Putamen (tissue), 1 donor: ENCODE measurements at places on chromosomes 6 and 20.

DNA sequence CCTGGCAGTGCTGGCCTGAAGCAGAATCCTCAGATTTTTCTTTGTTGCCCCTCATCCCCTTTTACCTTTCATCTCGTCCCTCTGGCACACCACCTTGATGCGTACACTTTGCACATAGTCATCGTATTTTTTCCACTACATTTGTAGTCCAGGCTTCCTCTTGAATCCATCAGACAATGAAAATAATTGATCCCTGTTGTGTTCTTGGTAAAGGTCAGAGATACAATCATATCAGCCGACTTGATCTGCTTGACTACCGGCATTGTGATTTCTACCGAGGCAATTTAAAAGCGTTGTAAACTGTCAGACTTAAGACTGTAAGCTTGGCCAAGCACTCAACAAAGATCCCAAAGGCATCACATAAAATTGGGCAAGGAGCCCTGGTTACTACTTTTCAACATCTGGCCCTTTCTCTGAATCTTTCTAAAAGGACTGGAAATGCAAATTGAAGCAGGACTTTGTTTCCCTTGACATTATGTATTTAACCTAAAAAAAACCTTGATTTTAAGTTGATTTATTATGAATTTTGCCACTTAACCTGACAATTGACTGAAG lies 512.6 kb downstream of the LMBRD1 start:
- no peak for DNase-seq

- no peak for DNase-seq
Measured at GRCh38 chr6:116629563-116629981, 13.3 kb downstream of the RSPH4A start.

GRCh38 chr6:90186026-90186425 lies 110.6 kb downstream of the BACH2 start:
- DNase-seq: no peak

- DNase-seq: no peak
Measured at GRCh38 chr6:4291453-4292403, 156.4 kb upstream of the ECI2 start.

GRCh38 chr6:101799531-101799930 lies 406.0 kb downstream of the GRIK2 start:
- DNase-seq: no peak

- no peak for DNase-seq
Measured at GRCh38 chr6:53446151-53446550, 97.4 kb upstream of the ELOVL5 start.

DNA sequence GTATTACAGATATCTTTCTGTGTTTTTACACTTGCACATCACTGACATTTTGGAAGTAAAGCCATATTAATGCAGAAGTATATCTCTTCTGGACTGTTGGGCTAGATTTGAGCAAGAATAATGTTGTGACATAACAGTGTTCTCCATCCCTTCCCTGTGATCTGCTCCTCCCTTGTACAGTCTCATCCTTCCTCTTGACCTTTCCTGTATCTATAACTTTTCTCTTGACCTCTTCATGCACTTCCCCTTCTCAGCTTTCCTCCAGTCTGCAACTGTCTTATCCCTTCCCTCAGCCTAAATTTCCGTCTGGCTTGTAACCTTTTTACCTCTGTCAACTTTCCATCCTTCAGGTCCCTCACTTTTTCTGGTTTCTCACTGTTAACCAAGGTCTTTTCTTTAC lies 29.8 kb downstream of the NCOA3 start:
- DNase-seq: no peak

DNA sequence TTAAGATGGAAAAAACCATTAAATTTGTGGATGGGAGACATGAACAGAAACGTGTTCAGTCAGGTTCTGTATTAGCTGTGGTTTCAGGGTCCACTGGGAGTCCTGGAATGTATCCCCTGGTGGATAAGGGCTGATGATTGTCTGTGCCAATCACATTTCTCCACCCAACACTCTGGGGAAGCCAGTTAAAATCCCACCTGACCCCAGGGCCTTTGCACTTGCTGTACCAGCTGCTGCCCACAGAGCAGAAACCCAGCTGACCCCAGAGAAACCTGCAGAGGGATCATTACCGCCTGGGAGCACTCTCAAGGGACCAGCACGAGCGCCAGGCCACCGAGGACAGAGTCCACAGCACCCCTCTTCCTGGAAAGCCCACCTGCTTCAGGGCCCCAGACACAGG lies 260.7 kb downstream of the PREX1 start:
- no peak for DNase-seq

- DNase-seq: no peak
Measured at GRCh38 chr20:36786663-36787062, 13.1 kb upstream of the DSN1 start.

GRCh38 chr20:55437798-55438415 lies 567.4 kb downstream of the CBLN4 start:
- DNase-seq: no peak

DNA sequence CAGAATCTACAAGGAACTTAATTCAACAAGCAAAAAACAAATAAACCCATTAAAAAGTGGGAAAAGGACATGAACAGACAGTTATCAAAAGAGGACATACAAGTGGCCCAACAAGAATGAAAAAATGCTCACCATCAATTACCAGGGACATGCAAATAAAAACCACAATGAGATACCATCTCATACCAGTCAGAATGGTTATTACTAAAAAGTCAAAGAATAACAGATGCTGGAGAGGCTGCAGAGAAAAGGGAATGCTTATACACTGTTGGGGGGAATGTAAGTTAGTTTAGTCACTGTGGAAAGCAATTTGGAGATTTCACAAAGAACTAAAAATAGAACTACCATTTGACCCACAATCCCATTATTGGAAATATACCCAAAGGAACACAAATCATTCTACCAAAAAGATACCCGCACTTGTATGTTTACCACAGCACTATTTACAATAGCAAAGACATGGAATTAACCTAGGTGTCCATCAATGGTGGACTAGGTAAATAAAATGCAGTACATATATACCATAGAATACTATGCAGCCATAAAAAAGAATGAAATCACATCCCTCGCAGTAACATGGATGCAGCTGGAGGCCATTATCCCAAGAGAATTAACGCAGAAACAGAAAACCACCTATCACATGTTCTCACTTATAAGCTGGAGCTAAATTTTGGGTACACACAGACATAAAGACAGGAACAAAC lies 48.4 kb downstream of the RNGTT start:
- DNase-seq: no peak

GRCh38 chr6:43608310-43608763 lies 20.7 kb downstream of the GTPBP2 start:
- DNase-seq: peak; percentile 70

- no peak for DNase-seq
Measured at GRCh38 chr20:16385891-16386290, 187.4 kb downstream of the KIF16B start.

GRCh38 chr20:20608041-20608440 lies 104.4 kb downstream of the RALGAPA2 start:
- no peak for DNase-seq

DNA sequence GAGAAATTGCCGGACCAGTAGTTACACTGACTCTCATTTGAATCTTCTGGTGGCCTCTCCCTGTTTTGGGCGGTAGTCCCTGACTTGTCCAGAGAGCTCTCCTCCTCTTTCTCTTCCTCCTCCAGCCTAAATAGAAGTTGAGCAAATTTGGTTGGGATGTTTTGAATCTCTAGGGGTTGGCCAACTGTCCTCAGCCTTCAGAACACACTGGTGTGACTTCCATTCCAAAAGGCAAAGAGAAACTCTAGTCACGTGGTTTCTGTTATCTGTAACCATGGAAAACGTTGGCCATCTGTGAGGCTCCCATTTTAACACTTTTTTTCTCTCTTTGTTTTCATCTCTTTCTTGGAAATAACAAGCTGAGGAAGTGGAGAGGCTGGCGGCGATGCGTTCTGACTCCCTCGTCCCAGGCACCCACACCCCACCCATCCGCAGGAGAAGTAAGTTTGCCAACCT lies 275.3 kb downstream of the TBC1D7 start:
- DNase-seq: no peak

DNA sequence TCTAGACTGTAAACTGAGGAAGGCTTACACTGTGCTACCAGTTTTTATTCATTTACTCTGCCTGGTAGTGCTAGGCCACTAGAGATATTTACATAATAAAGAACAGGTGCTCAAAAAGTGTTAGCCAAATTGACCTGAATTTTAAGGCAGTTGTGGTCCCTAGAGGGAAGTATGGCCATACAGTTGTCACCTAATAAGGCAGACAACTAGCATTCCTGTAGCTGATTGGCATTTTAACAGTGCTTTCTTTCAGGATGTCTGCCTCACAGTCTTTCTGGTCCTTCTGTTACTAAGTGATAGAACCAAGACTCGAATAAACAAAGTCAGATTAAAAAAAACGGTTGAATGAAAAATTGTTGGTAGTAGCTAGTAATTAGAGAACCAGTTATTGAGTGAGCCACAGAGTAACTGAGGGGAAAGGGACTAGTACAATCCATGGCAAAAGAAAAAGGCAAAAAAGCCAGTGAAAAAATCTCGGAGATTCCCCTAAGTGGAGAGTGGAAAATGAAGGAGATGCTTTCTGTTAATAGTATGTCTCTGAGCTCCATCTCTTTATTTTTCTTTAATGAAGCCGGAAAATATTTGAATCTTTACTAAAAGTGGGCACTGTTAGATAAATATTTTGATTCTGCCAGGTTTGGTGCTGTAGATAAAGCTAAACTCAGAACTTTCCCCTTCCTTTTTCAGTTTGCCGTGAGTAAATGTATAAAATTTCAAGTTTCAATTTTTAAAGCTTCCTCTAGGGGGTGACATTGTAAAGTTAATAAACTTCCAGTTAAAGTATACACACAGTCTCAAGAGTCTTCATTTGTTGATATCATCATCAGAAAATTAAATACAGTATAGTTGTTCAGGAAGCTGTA lies 9.1 kb downstream of the VTA1 start:
- no peak for DNase-seq

- no peak for DNase-seq
Measured at GRCh38 chr20:22348010-22348409, 236.4 kb downstream of the FOXA2 start.

- no peak for DNase-seq
Measured at GRCh38 chr6:112579601-112580000, 232.5 kb downstream of the RFPL4B start.

DNA sequence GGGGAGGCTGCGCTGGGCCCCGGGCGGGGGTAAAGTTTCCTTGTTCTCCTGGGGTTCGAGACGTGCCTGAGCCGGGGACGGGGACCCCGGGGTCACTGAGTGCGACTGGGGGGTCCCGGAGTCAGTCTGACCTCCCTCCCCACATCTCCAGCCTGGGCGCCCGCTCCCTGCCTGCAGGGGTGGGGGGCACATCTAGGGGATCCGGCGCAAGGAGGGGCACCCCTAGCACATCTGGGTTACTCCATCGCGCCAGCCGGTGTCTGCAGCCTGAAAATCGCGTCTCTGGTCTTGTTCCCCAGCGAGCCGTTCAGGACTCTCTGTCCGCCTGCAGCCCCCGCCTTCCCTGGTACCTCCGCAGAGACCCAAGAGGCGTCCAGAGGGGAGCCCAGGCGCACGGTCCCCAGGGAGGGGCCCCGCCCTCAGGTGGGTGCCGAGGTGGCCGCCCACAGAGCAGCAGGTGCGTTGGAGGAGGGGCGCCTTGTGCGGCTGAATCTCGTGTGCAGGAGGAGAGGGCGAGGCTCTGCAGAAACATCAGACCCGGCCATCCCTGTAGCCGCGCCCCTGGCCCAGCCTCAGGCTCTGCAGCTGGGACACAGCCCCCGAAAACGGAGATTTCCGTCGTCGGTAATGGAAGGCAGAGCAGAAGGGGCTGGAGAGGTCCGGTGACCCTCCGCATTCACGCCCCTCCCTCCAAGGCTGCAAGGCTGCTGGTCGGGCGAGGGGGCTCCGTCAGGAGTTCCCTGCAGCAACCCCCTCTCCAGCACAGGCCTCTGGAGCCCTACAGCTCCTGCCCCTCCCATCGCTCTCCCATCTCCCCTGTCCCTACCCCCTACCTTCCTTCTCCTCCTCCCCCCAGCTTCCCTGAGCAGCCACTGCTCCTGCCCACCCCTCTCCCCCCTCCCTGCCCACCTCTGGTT lies 628 bp upstream of the CHRNA4 start:
- DNase-seq: no peak

DNA sequence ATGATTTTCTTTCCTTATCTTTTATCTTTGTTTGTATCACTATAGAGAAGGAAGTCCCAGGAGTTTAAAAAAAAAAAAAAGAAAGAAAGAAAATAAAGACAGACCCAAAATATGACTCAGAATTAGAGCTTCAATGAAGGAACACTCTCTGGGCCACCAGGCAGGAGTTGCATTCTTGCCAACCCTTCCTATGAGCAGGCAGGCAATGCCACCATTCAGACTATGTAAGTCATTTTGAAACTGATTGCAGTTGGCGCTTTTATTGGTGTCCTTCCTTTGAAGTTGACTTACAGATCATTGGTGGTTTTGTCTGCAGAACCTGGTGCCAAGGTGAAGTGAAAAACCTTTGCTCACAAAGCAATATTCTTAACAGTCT lies 50.3 kb downstream of the MYB start:
- DNase-seq: no peak

- no peak for DNase-seq
Measured at GRCh38 chr6:149063468-149063867, 254.0 kb upstream of the TAB2 start.

GRCh38 chr6:143964674-143965081 lies 43.4 kb downstream of the PLAGL1 start:
- no peak for DNase-seq

DNA sequence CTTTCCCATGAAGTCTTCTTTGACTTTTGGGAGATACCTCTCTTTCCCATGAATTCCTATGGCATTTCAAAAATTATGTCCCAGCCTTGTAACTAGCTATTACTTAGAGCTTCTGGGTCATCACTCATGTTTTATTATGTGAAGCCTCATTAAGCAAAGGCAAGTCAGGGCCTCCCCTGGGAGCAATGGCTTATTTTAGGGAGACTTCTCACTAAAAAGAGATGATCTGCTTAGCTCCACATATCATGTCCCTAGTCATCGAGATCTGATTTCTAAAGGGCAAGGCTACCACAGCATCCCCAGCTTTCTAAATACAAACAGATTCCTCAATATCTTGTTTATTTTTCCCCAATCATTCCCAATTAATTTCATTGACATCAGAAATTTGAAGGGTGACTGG lies 154.0 kb upstream of the MANEA start:
- DNase-seq: no peak

GRCh38 chr20:49832632-49833327 lies 20.2 kb downstream of the SLC9A8 start:
- no peak for DNase-seq

DNA sequence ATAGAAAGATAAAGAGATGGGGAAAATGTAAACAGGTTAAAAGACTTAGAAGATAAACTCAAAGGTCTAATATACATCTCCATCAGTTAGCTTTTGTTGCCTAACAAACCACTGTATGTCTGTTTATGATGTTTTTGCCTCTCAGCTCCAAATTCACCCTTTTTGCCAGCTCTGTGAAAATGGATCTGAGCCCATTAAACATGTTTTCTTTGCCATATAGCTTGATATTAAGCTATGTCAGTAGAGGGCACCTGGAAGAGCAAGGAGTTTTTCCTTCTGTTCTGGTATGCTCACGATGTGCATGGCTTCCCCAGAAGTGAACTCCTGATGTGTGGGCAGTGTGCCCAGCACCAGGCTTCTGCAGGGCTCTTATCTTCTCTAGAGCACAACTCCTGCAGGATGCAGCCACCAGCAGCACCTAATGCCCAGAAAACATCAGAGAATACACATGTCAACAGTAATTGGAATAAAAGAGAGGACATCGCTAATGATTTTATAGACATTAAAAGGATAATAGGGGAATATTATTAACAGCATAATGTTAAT lies 14.6 kb upstream of the SNX9 start:
- no peak for DNase-seq
